Activated CD4-positive, alpha-beta T cell treated with anti-CD3 and anti-CD28 coated beads, Interleukin-10, Interleukin-2, amounts not matched to agents 100 ng/mL and 50 ng/mL, durations not matched to agents 16 hours and 8 hours (primary cell): ENCODE measurements at places on chromosomes 1 and 21.

DNA sequence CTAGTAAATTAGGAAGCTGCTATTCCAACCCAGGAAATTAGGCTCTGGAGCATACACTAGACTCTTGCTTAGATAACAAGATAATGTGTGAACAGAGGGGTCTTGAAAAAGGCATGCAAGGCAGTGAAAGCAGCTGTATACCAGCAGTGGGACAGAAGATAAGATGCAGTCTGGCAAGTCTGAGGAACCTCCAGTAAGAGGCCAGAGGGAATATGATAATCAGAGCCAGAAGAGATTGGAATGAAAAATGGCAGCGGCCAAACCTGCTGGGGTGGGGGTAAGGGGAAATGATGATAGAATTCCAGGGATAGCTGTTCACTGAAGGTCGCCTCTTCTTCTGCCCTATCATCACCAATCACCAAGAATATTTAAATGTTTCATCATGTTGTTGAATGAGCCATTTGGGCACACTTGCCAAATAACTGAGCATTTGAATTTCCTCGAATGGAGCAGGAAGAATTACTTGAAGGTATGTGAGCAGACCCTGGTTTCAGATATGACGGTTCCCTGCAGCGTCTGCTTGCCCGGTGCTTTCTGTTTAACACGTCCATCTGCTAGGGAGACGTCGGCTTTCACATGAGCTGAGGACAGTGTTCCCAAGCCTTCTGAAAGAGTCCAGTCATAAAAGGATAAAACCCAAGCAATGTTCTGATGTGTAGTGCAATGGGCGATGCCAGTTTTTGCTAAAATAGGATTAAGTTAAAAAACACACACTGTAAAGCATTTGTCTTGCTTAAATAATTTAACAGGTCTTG is 173.3 kb downstream of the RWDD3 start:
- DNase-seq: no peak

DNA sequence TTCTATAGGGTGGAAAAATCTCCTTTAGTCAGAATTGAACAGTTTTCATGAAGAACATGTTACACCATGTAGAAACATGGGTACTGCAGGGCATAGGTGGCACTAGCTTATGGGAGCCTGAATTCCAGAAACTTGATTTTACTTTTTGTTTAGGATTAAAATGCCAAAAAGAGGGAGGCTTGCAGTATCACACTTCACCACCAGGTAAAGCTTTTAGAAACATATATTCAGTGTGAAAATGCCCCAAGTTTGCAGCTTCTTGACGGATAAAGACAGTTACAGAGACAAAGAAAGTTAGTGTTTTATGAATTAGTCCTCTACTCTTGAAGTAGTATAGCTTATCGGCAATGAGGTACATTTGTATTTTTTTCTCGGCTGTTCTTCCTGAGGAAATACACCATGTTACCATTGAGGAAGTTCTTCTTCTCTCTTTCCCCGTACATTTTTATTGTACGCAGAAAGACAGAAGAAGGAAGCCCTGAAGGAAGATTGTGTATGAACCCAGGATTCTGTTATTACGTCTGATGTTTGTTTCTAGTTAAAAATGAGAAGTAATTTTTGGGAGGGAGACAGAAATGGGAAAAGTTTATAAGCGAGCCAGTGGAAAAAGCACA is 66.1 kb downstream of the PBX1 start:
- no peak for DNase-seq

GRCh38 chr1:98766255-98766654 is 104.7 kb downstream of the SNX7 start:
- DNase-seq: no peak

- no peak for DNase-seq
These were observed 225.6 kb upstream of the FGGY start for GRCh38 chr1:59071289-59071688.

DNA sequence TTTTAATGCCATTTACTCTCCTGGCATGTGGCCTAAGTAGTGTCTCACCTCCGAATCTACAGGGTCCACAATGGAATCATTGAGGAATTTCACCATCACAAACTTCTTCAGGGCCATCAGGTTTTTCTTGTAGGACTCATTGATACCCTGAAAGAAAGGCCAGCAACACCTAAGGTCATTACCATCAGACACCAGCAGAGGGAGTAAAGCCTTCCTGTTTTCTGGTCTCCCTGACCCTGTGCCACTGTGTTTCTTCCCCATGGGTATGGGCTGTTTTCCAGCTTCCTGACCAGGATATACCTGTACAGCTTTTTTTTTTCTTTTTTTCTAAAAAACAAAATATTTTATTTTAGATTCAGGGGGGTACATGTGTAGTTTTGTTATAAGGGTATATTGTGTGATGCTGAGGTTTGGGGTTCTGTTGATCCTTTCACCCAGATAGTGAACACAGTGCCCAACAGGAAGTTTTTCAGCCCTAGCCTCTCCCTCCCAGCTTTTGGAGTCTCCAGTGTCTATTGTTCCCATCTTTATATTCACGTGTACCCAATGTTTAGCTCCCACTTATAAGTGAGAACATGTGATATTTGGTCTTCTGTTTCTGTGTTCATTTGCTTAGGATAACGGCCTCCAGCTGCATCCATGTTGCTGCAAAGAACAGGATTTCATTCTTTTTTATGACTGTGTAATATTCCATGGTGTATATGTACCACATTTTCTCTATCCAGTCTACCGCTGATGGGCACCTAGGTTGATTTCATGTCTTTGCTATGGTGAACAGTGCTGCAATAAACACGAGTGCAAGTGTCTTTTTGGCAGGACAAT is 18.3 kb downstream of the PPT1 start:
- DNase-seq: peak; percentile 72

DNA sequence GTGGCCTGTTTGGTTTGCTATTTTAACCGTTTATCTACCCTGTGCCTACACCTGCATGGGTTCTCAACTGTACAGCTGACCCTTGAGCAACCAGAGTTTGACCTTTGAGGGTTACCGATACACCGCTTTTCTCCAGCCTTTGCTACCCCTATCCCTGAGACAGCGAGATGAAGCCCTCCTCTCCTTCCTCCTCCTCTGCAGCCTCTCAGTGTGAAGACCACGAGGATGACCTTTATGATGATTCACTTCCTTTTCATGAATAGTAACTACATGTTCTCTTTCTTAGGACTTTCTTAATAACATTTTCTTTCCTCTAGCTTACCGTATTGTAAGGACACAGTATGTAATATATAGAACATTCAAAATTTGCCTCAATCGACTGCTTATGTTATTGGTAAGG is 14.5 kb upstream of the RNF187 start:
- peak; percentile 26 for DNase-seq

DNA sequence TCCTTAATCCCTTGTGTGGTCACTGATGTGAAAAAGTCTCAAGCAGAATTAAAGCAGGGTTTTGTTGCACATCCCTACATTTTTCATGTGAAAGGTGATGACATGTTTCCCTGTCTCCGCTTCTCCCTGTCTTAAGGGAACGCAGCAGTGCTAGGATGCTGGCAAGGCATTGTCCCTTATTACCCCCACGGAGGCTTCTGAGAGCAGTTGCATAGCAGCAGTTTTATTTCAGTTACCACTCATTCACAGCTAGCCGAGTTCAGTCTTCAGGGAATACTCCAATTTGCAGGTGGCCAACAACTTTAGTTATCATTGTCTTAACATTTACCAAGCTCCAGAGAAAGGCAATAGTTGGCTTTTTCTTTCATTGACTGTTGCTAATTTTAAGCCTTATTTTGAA is 89.1 kb downstream of the CLEC20A start:
- no peak for DNase-seq

DNA sequence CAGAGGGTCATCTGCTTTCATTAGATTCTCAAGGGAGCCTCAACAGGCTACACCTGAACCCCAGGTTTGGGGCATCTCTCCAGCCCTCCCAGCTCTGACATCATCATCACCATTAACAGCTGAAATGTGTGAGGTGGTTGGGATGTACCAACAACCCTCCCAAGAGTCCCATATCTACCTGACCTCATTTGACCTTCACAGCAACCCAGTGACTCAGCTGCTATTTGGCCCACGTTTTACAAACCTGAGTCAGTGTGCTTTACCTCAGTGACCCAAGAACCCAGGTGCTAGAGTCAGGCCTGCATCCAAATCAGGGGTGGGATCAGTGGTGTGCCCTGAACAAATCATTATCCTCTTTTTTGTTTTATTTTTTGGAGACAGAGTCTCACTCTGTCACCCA is 53.3 kb upstream of the TINAGL1 start:
- no peak for DNase-seq

- no peak for DNase-seq
These were observed 308.8 kb downstream of the BRINP3 start for GRCh38 chr1:190168893-190169280.

DNA sequence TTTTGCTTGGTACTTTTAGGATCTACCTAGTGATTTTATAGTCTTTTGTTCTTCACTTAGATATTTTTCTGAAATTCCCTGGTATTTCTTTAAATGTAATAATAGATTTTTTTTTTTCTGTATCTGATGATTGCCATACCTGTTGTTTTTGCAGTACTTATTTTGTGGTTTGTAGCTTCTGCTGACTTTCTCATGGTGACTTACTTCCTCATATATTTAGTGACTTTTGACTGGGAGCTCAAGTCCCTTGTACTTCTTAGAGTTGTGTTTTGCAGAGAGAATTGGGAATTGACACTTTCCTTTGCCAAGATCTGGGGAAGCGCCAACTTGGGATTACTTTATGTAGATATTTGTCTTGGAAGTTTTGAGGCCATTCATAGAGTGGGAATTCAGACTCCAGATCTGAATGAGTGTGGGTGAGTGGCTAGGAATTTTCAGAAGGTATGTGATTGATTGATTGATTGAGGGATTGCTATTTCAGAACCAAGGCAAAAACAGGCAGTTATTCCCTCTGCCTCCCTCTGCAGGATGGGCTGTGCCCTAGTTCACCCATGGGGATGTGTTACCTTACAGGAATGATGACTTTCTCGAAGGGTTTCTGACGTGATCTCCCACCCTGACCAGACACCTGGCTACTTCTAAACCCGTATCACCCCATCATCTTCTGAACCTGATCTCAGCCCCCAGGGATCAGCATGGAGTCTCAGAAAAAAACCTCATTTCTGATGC is 219.5 kb downstream of the URB2 start:
- no peak for DNase-seq

DNA sequence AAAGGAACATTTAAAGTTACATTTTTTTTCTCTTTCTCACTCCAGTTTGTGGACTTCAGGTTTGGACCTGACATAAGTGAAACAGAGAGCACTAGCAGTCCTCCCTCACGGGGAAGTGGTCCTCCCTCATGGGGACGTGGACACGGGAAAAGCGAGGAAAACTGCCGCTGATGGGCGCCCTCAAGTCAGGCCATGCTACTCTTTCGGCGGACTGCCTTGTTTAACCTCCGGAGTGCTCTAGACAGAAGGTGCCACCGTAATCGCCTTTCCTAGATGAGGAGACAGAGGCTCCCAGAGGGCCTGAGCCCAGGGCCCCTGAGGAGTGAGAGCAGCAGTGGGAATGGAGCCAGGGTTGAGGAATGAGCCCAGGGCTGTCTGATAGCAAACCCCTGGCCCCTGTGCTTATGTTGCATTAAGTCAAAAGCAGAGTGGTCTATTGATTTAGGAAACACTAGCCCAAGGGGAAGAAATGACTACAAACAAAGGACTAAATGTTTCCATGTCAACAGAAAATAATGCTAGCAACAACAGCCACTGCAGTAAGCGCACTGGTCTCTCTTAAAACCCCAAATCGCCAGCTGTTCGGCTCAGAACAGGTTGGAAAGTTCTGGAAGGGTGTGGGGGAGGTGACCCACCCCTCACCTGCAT is 84.1 kb downstream of the DMRTB1 start:
- no peak for DNase-seq

GRCh38 chr1:76185207-76185606 is 110.7 kb downstream of the ST6GALNAC3 start:
- DNase-seq: no peak

DNA sequence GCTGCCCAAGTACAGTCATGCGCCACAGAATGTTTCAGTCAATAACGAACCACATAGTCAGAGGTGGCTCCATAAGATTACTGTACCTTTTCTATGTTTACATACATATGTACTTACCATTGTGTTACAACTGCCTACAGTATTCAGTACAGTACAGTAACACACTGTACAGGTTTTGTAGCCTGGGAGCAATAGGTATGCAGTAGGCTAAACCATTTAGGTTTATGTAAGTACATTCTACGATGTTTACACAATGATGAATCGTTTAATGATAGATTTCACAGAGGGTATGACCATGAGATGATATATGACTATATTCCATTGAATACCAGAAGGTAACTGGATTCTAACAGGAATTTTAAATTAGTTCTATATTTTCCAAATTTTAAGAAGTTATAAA is 10.5 kb downstream of the YY1AP1 start:
- no peak for DNase-seq

GRCh38 chr1:223234170-223234514 is 91.1 kb upstream of the TLR5 start:
- no peak for DNase-seq

DNA sequence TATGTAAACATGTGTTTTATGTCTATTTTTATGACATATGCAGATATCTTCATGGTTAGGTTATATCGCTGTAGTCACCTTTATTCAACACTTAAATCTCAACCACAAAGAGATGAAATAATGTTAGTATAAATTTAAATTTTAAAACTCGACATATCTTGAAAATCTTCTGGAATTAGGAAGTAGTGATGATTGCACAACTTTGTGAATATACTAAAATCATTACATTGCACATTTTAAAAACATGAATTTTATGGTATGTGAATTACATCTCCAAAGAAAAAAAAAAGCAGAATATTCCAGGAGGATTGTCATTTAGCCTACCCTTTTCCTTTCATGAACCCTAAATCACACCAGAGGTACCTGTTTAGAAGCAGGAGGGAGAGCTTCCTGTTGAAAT is 39.4 kb upstream of the CACYBP start:
- no peak for DNase-seq

GRCh38 chr1:203695116-203695515 is 68.5 kb downstream of the ATP2B4 start:
- DNase-seq: no peak

DNA sequence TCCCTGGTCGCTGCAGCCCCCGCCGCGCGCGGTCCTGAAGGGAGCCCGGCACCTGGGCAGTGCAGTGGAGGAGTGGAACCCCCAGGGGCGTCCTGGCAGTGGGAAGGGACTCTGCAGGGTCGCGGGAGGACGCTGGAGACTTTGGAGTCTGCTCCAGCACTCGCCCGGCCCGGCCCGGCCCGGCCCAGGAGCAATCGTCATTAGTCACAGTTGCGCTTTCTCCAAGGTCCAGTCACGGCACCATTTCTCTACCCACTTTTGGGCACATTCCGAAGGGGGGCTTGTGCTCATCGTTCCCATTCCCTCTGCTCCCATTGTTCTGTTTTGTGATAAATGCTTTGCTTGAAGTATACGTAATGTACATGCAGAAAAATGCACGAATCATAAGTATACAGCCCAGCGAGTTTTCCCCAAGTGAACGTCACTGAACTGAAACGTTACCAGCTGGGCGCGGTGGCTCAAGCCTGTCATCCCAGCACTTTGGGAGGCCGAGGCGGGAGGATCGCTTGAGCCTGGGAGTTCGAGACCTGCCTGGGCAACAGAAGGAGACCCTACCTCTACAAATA is 999 bp downstream of the THAP3 start:
- DNase-seq: peak; percentile 21

GRCh38 chr1:11178021-11179015 is 10.8 kb upstream of the ANGPTL7 start:
- no peak for DNase-seq

GRCh38 chr1:183995322-183996039 is 42.0 kb downstream of the COLGALT2 start:
- DNase-seq: no peak
